Activated T-cell treated with anti-CD3 and anti-CD28 coated beads for 4 hours (primary cell): ENCODE measurements at places on chromosomes 2 and 18.

DNA sequence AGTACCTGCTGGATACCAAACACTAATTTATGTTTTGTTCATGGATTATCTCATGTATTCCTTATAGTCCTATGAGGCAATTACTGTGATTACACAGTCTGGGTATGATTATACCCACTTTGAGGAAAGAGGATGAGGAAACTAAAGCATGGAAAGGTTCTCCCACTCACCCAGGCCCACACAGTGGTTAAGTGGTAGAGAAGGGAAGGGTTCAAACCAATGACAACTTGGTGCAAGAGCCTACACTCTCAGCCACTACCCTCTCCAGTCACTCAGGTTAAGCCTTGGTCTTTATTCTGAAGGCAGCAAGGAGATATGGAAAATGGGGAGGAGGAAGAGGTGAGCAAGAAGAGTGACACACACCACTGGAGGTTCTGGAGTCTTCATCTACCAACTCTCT lies 64.5 kb upstream of the PPP1CB start:
- DNase-seq, result no peak

DNA sequence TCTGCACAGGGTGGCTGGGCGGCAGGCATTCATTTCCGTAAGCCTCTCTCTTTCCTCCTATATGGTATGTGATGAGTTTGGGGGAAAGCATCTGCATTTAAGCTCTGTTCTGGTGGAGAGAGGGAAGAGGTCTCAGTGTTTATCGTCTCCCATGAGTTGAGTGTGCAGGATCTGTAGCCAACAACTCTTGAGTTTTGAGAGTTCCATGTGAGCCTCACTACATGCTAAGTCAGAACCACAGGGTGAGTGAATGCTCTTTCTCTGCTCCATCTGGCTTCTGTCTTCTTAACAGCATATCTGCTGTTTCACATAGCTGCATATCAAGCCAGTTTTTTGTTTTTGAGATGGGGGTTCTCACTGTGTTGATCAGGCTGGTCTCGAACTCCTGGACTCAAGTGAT lies 22.7 kb downstream of the RAB31 start:
- DNase-seq, result no peak

- no peak for DNase-seq
These were observed 9.9 kb downstream of the COL3A1 start for GRCh38 chr2:188984065-188984491.

DNA sequence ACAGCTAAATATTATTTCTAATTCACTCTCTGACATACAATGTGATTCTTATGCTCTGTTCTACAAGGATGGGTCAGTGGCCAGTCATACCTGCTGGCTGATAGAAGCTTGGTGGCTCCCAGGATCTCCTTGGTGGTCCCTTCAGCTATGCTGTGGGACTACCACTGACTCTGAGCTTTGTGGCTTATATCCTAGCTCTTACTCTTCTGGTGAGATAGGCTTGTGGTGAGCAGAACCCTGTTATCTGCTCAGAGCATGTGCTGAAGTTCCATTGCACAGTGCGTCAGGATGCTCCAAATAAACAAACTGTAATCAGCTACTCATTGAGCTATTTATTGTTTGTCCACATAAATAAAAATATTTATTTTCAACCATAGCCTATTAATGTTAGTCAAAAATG lies 51.7 kb downstream of the MFSD6 start:
- DNase-seq, result no peak

DNA sequence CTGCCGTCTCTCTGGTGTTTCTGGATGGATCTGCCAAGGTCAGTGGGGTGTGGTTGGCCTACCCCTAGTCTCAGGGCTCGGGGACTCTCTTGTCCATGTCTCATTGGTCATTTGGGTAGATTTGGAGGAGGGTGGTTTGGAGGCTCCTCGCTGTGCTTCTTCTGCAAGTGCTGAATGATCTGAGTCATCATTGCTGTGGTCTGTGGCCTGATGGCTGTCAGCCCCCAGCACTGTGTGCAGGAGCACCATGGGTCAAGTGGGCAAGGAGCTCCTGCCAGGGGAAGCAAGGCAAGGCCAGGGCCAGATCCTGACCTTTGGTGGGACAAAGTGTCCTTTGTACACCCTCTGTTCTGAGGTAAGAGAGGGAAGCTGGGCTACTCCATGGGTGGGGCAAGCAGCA lies 221.8 kb downstream of the FHOD3 start:
- DNase-seq, result no peak

DNA sequence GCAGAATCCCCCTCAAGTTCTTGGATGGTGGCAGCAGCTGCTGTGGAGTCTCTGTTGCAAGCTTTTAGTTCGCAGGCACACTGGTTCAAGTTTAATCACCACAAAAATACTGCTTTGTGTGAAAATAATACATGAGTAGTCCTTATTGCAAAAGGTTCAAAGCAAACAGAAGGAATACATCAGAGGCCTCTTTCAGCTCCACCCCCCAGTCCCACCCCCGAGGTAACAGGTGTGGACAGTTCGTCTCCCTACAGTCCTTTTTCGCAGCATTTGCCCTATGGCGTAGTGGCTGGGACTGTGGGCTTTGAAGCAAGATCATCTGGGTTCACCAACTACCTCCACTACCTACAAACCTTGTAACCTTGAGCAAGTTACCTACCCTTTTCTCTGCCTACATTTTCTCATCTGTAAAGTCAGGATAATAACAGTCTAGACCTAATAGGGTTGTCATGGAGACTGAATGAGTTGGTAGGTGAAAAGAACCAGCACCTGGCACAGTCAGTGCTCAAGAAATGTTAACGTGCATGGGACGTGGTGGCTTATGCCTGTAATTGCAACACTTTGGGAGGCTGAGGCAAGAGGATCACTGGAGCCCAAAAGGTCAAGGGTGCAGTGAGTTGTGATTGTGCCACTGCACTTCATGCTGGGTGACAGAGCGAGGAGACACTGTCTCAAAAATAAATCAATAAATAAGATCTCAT lies 61.7 kb downstream of the TCF7L1 start:
- DNase-seq, result no peak

DNA sequence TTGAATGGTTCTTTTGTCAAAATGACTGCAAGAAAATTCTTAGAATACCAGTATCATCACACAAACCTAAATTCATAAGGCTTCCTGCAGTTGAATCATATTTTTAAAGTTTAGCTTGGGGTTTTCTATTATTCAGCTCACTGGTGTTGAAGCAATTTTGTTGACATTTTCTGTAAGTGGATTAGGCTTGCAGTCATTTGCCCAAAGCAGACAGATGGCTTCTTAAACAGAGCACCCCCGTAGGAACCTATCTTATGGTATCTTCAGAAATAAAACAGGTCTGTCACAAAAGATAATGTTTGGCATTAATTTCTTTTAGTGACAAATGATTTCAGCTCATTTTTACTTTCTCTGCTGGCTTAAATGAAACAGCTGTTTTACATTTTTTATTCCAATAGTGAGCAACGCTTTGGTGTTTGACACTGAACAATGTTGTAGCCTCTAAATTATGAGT lies 331.1 kb downstream of the PLCL1 start:
- no peak for DNase-seq

GRCh38 chr18:76490033-76490432 lies 5.0 kb downstream of the ZNF516 start:
- DNase-seq, result no peak

DNA sequence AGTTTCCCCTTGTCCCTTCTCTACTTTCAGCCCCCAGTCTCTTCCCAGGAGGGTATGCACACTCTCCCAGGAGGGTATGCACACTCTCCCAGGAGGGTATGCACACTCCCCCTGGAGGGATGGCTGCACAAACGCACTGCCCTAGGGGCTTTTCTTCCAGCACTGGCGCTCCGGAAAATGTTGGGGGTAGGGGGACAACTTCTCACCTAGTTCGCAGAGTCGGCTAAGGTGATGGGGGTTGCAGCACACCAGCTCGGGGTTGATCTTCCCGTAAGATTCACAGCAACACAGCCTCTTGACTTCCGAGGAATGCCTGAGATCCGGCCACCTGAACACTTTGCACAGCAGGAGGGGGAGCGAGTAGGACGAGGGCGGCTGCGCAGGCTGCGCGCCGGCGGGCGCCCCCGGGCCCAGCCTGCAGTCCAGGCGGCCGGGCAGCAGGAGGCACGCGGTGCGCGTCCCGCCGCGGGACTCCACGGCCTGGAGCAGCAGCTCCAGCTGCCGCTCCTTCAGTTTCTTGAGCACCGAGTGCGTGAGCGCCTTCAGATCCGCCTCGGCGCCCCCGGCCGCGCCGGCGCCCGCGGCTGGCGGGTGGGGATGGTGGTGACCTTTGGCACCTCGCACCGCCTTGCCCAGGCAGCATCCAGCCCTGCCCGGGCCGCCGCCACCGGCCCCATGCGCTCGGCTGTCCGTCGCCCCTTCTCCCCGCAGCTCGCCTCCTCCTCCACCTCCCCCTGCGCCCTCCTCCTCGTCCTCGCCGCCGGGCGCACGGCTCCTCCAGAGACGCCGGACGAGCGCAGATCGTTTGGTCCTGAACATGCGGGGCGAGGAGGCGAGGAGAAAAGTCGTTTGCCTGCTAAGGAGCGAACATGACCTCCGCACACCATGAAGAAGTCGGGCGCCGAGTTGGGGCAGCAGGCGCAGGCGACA lies 894 bp downstream of the SMAD7 start:
- no peak for DNase-seq

- DNase-seq, result no peak
These were observed 16.9 kb downstream of the ZNF236 start for GRCh38 chr18:76839086-76839794.

GRCh38 chr2:98579926-98580325 lies 28.4 kb downstream of the COA5 start:
- no peak for DNase-seq

DNA sequence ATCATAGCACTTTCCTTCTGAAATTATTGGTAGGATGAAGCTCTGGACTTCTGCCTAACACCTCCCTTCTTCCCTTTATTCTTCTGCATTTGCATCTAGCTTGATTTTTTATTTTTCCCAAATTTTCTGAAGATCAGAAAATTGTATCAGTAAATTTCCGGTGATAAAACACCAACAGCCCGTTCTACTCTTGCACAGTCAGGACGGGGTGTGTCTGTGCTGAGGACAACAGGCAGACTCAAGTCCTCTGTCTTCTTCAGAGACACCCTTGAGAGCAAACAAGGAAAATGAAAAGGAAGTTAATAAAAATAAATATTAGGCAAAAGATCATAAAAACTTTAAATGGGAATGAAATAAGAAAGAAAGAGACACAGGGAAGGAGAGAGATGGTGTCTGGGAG lies 120.7 kb downstream of the ARL4C start:
- DNase-seq, result no peak

- DNase-seq, result no peak
These were observed 89.0 kb downstream of the SEMA4F start for GRCh38 chr2:74743039-74743438.

DNA sequence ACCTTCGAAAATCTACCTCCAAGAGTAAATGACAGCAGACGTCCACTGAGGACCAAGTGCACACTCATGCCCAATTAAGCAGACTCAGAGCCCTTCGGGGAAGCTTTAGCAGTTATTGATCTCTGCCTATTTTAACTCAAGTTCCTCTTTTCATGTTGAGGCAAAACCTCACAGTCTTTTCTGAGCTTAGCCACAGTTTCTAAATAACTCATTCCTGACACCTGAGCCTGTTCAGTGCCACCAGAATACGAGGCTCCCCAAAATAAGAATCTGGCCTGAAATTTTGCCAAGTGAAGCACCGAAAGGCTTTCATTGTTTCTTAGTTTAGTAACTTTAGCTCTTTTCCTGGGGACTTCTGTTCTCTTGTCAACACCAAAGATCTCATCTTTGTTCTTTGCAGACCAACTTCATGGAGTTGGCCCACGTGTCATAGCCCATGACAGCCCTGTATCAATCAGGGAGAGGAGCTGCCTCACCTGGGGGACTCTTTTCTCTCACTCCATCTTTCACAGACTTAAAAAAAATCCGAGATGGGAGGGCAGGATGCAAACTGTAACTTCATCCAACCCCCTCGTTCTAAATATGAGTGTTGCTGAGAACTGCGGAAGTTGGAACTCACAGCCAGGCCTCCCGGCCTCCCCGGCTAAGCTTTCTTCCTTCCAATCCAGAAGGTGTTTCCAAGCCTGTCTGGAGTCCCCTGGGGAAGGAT lies 22.2 kb downstream of the INPP5D start:
- DNase-seq, result no peak

DNA sequence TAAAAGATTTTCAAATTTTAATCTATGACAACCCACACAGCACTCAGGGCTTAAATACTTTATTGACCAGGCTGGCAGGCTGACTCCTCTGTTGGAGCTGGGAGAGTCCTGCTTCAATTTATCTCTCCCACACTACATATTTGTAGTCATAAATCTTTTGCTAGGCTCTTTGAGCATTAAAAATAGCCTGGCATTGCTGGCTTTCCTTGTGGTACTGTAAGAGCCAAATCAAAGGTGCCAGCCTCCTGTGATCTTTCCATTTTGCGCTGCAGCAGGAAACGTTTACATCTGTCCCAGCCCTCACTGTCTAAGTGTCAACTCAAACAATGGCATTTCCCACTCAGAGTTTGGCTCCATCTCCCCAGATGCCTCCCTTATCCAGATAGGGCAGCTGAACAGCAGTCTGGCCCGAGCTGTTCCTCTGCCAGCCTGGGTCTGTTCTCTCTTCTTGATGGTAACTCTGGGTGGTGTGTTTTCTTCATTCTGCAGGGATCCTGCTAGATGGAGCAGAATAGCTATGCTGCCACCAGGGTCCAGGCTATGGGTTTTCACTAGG lies 62.1 kb downstream of the LRRTM1 start:
- DNase-seq, result no peak
